ENCODE measurements at places on chromosomes 16 and 17. TPM values are rescaled to one million over a fixed set of nuclear protein-coding genes. Genes with fewer than 3 reads are reported as not detected.

- no peak for DNase-seq
These were observed 22.5 kb downstream of the HEATR3 start for GRCh38 chr16:50088302-50088701.

- peak; percentile 24 for DNase-seq
These were observed 66.7 kb downstream of the GTF3C1 start for GRCh38 chr16:27483088-27483437.

The OR2C1 gene
- not detected for total RNA-seq

The KRT23 gene
- total RNA-seq: not detected

The IRF8 gene
- not detected for total RNA-seq

DNA sequence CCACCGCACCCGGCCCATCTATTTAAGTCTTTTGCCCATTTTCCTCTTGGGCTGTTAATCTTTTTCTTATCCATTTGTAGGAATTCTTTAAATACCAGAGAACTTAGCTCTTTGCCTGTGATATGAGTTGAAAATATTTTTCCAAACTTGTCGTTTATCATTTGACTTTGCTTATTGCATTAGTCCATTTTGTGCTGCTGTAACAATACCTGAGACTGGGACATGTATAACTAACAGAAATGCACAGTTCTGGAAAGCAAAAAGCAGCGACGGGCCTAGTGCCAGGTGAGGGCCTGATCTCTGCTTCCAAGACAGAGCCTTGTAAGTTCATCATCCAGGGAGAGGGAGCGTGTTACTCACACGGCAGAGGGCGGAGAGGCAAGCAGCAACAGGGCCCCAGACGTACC, 25.6 kb upstream of the BHLHA9 start:
- no peak for DNase-seq

DNA sequence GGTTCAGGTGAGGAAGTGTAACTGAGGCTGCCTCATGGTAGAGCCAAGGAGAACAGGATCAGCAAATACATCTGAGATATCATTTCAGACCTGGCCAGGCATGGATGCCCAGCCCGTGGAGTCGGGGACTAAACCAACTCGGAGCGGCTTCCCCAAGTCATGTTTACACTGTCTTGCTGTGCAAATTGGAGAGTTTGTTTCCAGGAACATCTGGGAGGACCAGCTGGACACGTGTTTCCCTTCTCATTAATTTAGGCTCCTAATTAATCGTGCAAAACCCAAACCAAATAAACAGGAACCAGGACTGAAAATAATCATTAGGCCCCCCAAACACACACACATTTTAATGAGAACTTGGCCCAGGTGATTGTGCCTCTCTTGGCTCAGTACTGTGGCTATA, 70.9 kb upstream of the SALL1 start:
- no peak for DNase-seq

The PDIA2 gene
- total RNA-seq: 1.5 TPM

The PDILT gene
- not detected for total RNA-seq

The TBC1D26 gene
- total RNA-seq: 0.28 TPM

GRCh38 chr16:16146380-16147315, 76.6 kb downstream of the ABCC6 start:
- no peak for DNase-seq

DNA sequence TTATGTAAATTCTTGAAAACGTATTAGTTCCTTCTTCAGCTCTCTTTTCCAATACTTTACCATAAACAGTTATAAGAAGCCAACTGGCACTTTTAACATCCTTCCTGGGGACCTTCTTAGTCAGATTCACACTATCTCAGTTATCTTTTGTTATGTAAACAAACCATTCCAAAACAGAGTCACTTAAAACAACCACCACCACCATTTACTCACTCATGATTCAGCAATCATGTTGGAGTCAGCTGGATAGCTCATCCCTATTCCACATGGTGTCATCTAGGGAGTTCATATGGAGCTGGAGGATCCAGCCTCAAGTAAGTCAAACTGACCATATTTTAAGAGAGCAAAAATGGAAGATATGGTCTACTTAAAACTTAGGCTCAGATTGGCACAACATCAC, 240.3 kb upstream of the IRX3 start:
- DNase-seq: no peak

DNA sequence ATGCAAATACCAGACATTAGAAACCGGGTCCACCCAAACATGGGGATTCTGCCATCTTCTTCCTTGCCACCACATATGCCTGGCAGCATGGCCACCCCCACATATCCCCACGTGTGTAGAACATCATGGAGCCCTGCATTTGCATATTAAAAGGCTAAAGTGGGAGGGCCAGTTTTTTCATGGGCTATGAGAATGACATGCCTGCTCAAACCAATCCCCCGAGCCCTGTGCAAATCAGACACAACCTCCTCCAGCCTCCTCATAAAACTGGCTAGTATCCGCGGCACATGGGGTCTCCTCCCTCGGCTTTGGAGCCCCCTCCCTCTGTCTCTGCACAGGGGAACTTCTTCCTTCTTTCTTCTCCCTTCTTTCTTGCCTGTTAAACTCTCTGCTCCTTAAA, 174.9 kb upstream of the WSCD1 start:
- DNase-seq: no peak

DNA sequence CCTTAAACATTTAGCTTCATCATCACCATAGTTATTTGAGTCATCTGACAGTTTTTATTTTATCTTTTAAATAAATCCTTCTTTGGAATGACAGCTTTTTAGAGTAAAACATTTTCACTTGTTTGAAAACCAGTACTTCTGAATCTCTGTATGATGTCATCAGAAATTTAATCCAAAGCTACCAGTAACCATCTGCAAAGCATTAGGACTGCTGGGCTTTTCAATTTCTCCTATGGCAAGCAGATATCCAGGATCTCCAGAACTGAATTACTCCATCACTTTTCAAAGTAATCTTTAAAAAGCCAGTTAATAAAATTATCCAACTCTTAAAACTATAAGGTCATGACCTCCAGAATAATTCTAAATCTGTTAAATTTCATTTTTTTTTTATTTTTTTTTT, 51.5 kb downstream of the CHCT1 start:
- no peak for DNase-seq

GRCh38 chr16:22898131-22898530, 84.2 kb downstream of the HS3ST2 start:
- no peak for DNase-seq

The NOTUM gene
- total RNA-seq: not detected

- no peak for DNase-seq
These were observed 144.0 kb upstream of the CIBAR2 start for GRCh38 chr16:85256190-85256739.

DNA sequence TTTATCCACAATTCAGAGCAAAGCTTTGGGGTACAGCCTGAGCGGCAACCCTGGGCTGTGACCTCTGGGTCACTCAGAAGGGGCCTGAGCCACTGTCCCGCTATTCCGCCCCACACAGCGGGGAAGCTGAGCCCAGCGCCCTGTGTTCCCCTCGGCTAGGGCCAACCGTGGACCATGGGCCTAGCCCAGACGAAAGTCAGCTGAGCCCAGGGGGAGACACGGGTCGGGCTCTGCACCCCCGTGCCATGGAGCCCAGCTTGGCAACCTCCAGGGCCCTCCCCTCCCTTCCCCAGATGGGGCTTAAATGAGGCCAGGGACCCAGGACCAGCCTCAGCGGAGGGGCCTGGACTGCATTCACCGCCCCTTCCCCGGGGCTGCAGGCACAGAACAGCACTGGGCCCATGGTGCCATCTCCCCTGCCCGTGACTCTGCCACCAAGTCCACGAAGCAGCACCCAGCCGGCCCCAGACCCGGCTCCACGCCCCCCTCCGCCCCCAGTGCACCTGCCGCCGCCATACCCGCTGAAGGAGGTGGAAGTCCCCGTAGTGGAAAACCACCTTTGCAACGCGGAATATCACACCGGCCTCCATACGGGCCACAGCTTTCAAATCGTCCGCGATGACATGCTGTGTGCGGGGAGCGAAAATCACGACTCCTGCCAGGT, 1.8 kb downstream of the TPSD1 start:
- DNase-seq: no peak

- DNase-seq: no peak
These were observed 15.1 kb downstream of the CRYM start for GRCh38 chr16:21262779-21263639.

The KRTAP4-2 gene
- total RNA-seq: not detected

Measured in chondrocyte (in vitro differentiated cells).